Esophagus squamous epithelium (tissue), 5 donors: ENCODE measurements at places on chromosomes 7 and 10. TPM values are rescaled to one million over a fixed set of nuclear protein-coding genes. Genes with fewer than 3 reads are reported as not detected.

The PALD1 gene
- total RNA-seq, result 5.9 TPM

The DPYSL4 gene
- 0.95 TPM for total RNA-seq

The SLC26A3 gene
- not detected for total RNA-seq

The AOC1 gene
- 0.26 TPM for total RNA-seq

The HEPACAM2 gene
- total RNA-seq, result not detected

The MRLN gene
- not detected for total RNA-seq

The SH2D4B gene
- 0.13 TPM for total RNA-seq

The BHLHA15 gene
- 0.82 TPM for total RNA-seq

The KIFBP gene
- 31.0 TPM for total RNA-seq

The ATP6V0A4 gene
- total RNA-seq, result 0.95 TPM

- H3K4me3 ChIP-seq, result no peak overlapping the region
- no peaks in the 10 kb centered on the region for H3K4me1 ChIP-seq
- H3K27me3 ChIP-seq, result no peaks in the 10 kb centered on the region
- no peaks in the 10 kb centered on the region for H3K36me3 ChIP-seq
- no peak for DNase-seq
Measured at GRCh38 chr10:29328983-29329382, 40.1 kb downstream of the LYZL1 start.

GRCh38 chr10:49556723-49557122 lies 17.8 kb upstream of the ERCC6 start:
- no peaks in the 10 kb centered on the region for H3K36me3 ChIP-seq
- DNase-seq, result no peak
- H3K27ac ChIP-seq, result no peak overlapping the region
- no peaks in the 10 kb centered on the region for H3K27me3 ChIP-seq
- no peaks in the 10 kb centered on the region for H3K4me1 ChIP-seq
- H3K4me3 ChIP-seq, result no peak overlapping the region

GRCh38 chr7:30347226-30348082 lies 63.1 kb downstream of the ZNRF2 start:
- H3K27ac ChIP-seq, result peak overlapping the region; percentile 71
- H3K36me3 ChIP-seq, result no peaks in the 10 kb centered on the region
- H3K4me1 ChIP-seq, result peaks cover 68% of the 10 kb centered on the region

- H3K4me1 ChIP-seq, result no peaks in the 10 kb centered on the region
- H3K27ac ChIP-seq, result no peak overlapping the region
- no peak for DNase-seq
- no peak overlapping the region for H3K4me3 ChIP-seq
Measured at GRCh38 chr7:133923974-133924373, 203.2 kb upstream of the LRGUK start.

GRCh38 chr10:103890194-103890658 lies 27.8 kb downstream of the STN1 start:
- H3K4me1 ChIP-seq, result peaks cover 43% of the 10 kb centered on the region
- no peaks in the 10 kb centered on the region for H3K27me3 ChIP-seq
- H3K36me3 ChIP-seq, result peaks cover 3% of the 10 kb centered on the region
- peak overlapping the region; percentile 75 for H3K27ac ChIP-seq

GRCh38 chr7:55173671-55174070 lies 154.9 kb downstream of the EGFR start:
- H3K27me3 ChIP-seq, result no peaks in the 10 kb centered on the region
- no peaks in the 10 kb centered on the region for H3K4me1 ChIP-seq
- no peak for DNase-seq
- no peak overlapping the region for H3K27ac ChIP-seq
- H3K36me3 ChIP-seq, result peaks cover 32% of the 10 kb centered on the region

DNA sequence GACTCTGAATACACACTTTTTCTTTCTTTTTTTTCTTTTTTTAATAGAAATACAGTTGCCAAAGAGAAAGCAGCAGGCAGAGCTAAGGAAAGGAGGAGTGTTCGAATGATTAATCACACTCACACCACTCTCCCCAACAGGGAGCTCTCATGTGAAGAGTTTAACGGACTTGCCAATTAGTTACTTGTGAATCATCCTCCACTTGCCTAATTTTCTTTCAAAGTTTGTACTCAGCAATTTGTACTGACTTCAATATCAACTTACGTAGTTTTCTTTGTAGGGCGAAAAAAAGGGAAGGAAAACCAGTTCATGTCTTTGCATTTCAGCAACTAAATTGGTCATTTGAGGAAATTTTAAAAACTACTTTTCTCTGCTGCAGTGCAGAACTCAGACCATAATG lies 109.2 kb downstream of the PIP4K2A start:
- no peak overlapping the region for H3K4me3 ChIP-seq
- no peak for DNase-seq
- H3K36me3 ChIP-seq, result no peaks in the 10 kb centered on the region
- peaks cover 43% of the 10 kb centered on the region for H3K4me1 ChIP-seq

DNA sequence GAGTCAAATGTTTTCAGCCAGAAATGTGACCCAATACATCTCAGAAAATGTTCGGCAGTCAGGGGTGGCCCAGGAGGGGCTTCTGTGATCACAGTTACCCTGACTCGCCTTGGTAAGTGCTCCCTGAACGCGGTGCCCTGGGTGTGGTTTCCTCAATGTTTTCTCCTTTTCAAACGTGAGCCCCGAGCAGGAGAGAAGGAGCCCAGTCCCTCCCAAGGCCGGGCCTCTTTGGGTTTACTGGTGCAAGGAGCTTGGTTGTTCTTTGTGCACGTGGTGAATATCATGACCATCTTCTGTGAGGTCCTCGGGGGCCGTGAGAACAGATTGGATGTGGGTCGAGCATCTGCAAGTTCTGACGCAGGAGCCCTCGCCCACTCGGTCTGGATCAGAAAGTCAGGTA lies 55.8 kb upstream of the VIPR2 start:
- H3K4me1 ChIP-seq, result no peaks in the 10 kb centered on the region
- no peak overlapping the region for H3K27ac ChIP-seq
- H3K4me3 ChIP-seq, result no peak overlapping the region
- no peak for DNase-seq

DNA sequence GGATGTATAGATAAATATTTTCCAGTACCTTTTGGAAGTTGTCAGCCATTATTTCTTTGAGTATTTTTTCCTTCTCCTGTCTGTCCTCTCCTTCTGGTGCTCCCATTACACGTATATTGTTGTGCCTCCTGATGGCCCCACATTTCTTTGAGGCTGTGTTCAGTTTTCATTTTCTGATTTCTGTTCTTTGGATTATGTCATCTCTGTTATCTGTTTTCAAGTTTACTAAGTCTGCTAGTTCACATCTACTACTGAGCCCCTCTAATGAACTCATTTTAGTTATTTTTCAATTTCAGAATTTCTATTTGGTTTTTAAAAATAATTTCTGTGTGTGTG lies 16.3 kb downstream of the RBM33 start:
- H3K4me1 ChIP-seq, result peaks cover 24% of the 10 kb centered on the region
- no peak for DNase-seq
- H3K4me3 ChIP-seq, result no peak overlapping the region
- no peaks in the 10 kb centered on the region for H3K27me3 ChIP-seq

DNA sequence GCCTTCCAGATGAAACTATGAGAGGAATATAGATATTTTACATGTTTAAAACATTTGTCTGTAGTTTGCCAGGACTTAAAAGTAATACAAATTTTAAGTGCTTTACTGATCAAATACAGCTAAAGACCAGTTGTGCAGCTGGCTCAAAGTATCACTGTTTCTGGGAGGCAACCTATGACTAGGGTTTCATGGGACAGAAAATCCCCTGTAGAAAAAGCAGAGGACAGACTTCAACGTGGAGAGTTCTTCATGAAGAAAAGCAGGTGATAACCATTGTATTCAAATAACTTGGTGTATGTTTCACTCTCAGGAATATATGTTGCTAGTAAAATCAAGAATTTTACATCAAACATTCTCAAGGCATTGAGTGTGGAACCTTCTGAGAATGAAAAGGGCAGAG lies 40.9 kb downstream of the PTER start:
- no peak overlapping the region for H3K27ac ChIP-seq
- DNase-seq, result no peak
- no peak overlapping the region for H3K4me3 ChIP-seq
- H3K27me3 ChIP-seq, result no peaks in the 10 kb centered on the region

- H3K27ac ChIP-seq, result no peak overlapping the region
- H3K36me3 ChIP-seq, result no peaks in the 10 kb centered on the region
- no peaks in the 10 kb centered on the region for H3K27me3 ChIP-seq
- DNase-seq, result no peak
- no peak overlapping the region for H3K4me3 ChIP-seq
- no peaks in the 10 kb centered on the region for H3K4me1 ChIP-seq
Measured at GRCh38 chr7:40439686-40440085, 304.9 kb downstream of the SUGCT start.

- no peak for DNase-seq
- H3K4me1 ChIP-seq, result peaks cover 40% of the 10 kb centered on the region
- H3K27me3 ChIP-seq, result no peaks in the 10 kb centered on the region
- no peak overlapping the region for H3K4me3 ChIP-seq
- peaks cover 5% of the 10 kb centered on the region for H3K36me3 ChIP-seq
Measured at GRCh38 chr7:102426268-102427018, 6.9 kb upstream of the ORAI2 start.

GRCh38 chr10:4316161-4316810 lies 509.7 kb upstream of the AKR1E2 start:
- no peaks in the 10 kb centered on the region for H3K4me1 ChIP-seq
- H3K27me3 ChIP-seq, result no peaks in the 10 kb centered on the region
- no peak overlapping the region for H3K4me3 ChIP-seq
- no peak for DNase-seq

- no peaks in the 10 kb centered on the region for H3K27me3 ChIP-seq
- H3K27ac ChIP-seq, result peak overlapping the region; percentile 79
- H3K4me3 ChIP-seq, result no peak overlapping the region
- H3K4me1 ChIP-seq, result peaks cover 85% of the 10 kb centered on the region
- no peaks in the 10 kb centered on the region for H3K36me3 ChIP-seq
- no peak for DNase-seq
Measured at GRCh38 chr10:44995914-44996669, 4.6 kb upstream of the ZNF22 start.

DNA sequence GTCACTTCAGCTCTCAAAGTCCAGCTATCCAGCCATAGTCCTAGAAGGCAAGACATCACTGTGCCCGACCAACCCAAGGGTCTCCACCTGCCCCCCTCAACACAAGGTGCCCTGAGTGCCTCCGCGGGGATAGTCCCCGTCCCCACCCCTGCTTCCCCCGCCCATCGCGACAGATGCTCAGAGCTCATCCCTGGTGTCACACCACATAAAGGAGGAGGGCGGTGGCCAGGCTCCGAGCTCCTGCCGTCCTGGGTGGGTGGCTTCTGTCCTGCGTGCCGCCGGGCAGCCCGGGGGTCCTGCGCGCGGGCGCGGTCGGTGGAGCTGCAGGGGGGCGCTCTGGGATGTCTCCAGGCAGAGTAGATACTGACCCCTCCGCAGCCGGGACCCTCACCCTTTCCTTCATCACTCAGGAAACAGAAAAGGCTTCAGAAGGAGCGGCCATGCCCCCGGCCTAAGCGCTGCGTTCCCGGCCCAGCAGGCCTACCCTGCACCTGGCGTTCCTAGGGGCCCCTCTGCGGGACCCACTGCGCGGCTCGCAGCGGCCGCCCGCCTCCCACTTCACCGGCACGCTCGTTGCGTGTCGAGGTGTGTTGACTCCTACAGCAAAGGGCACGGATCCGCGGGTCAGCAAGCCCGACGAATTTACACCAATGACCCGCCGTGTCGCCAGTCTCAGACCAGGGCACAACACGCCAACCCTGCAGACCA lies 53.4 kb downstream of the ALOX5 start:
- no peak overlapping the region for H3K4me3 ChIP-seq
- H3K36me3 ChIP-seq, result peaks cover 7% of the 10 kb centered on the region
- peaks cover 27% of the 10 kb centered on the region for H3K4me1 ChIP-seq
